ENCODE measurements at places on chromosomes 16 and 17.

DNA sequence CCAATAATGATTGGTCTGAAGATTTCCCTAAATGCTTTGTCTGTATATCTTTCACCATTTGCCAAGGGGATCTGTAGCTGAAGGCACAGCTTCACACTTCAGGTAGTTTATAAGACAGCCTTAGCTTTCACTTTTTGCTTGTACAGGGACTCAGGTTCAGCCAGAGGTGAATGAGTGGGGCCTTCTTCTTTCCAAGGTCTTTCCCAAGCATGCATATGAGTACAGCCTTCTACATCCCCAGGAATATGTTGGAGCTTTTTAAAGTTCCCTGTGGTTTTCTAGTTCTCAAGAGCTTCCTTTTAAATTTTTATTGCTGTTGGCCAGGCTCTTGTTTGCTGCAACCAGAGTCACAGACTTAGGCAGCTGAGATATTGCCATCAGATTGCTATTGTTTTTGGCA lies 17.9 kb upstream of the SPDYE4 start:
- DNase-seq = no peak

DNA sequence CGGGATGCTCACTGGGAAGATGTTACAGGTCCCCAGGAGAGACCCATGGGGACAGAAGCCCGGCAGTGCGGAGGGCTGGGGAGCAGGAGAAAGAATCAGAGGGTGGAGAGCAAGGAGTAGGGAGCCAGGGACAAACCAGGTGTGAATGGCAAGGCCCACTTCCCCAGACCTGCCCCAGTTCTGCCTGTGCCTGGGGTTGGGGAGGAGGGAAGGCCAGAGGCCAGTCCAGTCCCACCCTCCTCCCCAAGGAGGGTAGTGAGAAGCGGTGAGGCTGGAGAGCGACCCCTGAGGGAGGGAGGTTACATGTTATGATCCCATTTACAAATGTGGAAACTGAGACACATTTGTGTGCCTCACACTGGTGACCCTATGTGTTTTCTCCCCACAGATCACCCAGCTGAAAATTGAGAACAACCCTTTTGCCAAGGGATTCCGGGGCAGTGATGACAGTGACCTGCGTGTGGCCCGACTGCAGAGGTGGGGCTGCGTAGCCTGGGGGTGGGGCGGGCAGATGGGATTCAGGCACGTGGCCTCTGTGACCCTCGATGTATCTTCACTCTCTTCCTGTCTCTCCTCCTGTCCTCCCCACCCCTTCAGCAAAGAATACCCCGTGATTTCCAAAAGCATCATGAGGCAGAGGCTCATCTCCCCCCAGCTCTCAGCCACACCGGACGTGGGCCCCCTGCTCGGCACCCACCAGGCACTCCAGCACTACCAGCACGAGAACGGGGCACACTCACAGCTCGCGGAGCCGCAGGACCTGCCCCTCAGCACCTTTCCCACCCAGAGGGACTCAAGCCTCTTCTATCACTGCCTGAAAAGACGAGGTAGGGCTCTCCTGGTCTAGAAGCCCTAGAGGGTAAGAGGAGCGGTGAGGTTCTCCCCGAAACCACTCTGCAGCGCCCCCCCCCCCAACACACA lies 27.5 kb downstream of the TBX4 start:
- no peak for DNase-seq

DNA sequence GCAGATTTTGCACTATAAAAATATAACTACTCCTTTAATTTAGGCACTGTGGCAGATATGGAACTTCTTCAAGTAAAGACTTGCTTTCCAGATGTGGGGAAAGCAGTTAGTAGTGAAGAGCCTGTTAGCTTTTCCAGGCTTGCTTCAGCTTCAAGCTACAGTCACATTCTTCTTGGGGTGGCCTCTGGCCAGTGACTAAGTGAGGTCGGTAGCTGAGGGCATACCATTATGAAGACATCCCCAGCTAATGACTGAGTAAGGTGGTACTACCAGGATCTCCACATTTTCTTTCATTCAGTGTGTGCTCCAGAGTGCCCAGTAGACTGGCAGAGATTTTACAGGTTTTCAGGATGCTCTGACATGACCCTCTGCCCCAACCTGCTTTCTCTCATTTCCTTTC lies 167.1 kb upstream of the KIF2B start:
- peak; percentile 13 for DNase-seq

GRCh38 chr17:42182927-42183734 lies 2.1 kb downstream of the HCRT start:
- DNase-seq = peak; percentile 58

DNA sequence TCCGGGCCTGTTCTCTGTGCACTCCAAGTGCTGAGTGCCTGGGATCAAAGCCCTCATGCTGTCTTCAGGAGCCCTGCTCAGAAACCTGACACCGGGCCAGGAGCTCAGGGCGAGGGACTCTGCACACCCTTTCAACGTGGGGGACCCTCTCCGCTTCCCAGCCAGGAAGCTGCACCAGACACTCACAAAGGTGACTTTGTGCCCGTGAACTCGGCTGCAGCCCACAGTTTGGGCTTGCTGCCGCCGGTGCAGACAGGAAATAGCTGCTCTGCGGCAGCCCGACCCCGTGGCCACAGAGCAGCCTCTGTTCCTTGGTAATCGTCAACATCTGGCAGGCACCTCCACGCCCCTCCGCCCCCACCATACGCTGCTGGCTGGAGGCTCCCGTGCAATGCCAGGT lies 93.4 kb upstream of the METRNL start:
- DNase-seq = peak; percentile 28

GRCh38 chr17:82320956-82321927 lies 3.8 kb upstream of the CD7 start:
- no peak for DNase-seq

GRCh38 chr17:39750131-39751015 lies 12.6 kb downstream of the GRB7 start:
- no peak for DNase-seq

GRCh38 chr17:73174126-73174525 lies 9.3 kb downstream of the SSTR2 start:
- DNase-seq = no peak

- DNase-seq = no peak
Observed at GRCh38 chr16:48382131-48382530, 3.1 kb downstream of the SIAH1 start.

- DNase-seq = no peak
Observed at GRCh38 chr17:62899361-62899760, 66.7 kb upstream of the TANC2 start.

DNA sequence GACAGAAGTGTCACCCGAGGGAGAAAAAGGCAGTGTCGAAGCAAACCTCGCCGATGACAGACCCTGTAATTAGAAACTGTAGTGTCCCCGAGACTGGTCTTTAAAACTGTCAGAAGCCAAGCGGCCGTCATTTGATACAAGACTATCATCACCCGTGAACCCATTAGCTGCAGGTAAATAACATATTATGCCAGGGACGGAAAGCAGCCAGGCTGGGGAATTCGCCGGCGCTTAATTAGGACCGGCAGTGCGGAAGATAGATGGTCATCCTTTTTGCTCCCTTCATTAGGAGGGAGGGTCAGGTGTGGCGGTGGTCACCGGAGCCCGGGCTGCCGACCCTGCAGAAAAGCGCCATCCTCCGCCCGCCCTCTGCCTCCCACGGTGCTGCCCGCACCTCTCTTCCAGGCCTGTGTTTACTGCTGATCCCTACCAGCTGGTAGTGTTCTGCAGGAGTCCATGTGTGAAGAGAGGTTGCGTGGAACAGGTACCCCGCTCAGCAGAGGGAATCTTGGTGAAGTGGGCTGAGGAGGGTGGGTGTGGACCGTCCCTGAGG lies 109.4 kb upstream of the GSE1 start:
- no peak for DNase-seq

DNA sequence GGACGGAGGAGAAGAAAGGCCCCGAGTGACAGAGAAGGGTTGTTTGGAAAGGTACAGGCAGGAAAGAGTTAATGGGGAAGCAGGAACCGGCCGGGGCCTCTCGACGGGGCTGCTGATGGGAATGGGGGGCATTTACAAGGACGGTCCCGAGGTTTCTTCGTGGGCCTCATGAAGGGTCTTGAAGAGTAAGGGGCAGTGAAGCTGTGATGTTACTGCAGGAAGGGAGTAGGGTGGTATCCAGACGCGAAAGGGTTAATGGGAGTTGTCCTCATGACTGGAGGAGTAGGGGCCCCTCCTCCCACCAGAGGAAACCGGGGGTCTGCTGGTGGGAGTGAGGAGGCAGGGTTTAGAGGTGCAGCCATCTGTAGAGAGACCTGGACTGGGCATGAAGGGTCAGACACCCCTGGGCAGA lies 481 bp downstream of the PDK2 start:
- no peak for DNase-seq

GRCh38 chr16:67963662-67964321 lies 4.6 kb downstream of the SLC12A4 start:
- no peak for DNase-seq

GRCh38 chr17:46176975-46177374 lies 16.3 kb downstream of the KANSL1 start:
- no peak for DNase-seq

GRCh38 chr16:80875616-80876015 lies 71.2 kb upstream of the CDYL2 start:
- no peak for DNase-seq

Data from EH (cell line).